ENCODE measurements at places on chromosomes 1 and 21. TPM values are rescaled to one million over a fixed set of nuclear protein-coding genes. Genes with fewer than 3 reads are reported as not detected.

Gene HMGCS2
- 71.7 TPM for polyA plus RNA-seq

Gene HSPG2
- polyA plus RNA-seq: 70.4 TPM

Gene NECTIN4
- polyA plus RNA-seq: 0.42 TPM

- peaks cover 26% of the 10 kb centered on the region for H3K4me1 ChIP-seq
- H3K36me3 ChIP-seq: peaks cover 9% of the 10 kb centered on the region
Observed at GRCh38 chr1:961132-961669, 817 bp downstream of the KLHL17 start.

GRCh38 chr1:156703741-156704140 is 1.6 kb downstream of the CRABP2 start:
- H3K36me3 ChIP-seq: no peaks in the 10 kb centered on the region
- H3K27me3 ChIP-seq: peaks cover 30% of the 10 kb centered on the region
- H3K4me1 ChIP-seq: peaks cover 42% of the 10 kb centered on the region
- H3K4me3 ChIP-seq: no peak overlapping the region

- no peaks in the 10 kb centered on the region for H3K4me1 ChIP-seq
- H3K27me3 ChIP-seq: no peaks in the 10 kb centered on the region
- H3K27ac ChIP-seq: no peak overlapping the region
- no peak for DNase-seq
Observed at GRCh38 chr1:64616039-64616438, 128.8 kb upstream of the RAVER2 start.

DNA sequence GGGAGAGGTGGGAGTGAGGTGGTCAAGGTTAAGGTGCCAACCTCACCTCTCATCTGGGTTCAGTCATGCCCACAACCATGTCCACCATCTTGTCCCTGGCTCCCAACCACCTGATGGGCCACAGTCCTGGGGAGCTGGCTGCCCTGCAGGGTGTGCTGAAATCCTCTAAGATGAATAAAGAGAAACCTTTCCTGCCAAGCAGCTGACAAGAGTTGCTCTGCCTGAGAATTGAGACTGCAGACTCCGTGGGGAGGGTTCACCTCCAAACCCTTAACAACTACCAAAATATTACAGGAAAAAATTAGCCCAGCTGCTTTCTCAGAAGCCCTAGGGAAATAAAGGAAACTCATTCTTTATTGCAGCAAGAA is 15.2 kb upstream of the FGR start:
- no peak for DNase-seq
- no peaks in the 10 kb centered on the region for H3K4me1 ChIP-seq
- no peak overlapping the region for H3K27ac ChIP-seq
- no peaks in the 10 kb centered on the region for H3K27me3 ChIP-seq

DNA sequence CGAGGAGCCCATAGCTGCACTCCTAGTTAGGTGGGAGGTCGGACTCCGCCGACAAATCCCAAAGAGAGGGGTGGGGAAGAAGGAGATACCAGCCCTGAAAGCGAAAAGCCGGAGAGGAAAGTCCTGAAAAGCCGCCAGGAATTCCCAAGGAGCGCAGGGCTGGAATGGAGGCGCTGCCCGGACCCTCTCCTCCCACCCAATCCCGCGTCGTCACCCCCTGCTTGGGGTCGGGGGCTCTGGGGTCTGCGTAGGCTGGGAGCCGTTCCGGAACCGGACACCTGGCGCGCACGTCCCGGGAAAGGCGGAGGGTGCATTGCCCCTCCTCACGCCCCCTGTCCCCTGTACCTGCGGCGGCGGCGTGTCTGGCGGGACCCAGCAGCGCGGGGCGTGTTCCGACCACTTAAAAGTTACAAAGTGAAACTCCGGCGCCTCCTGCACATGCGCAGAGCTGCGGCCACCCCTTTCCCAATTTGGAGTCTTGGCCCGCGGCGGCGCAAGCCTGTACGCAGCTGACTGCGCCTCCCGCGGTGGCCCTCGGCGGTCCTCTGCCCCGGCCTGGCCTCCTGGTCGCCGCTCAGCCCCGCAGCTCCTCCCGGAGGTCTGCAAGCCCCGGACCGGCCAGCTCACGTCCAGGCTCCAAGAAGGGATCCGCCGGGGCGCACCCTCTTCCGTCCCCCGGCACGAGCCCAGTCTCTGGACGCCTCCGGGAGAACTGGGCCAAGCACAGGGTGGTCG is at the start of gene TMEM63A:
Gene TMEM63A (minus strand): TSS at position 422 of the 735 bp plus-strand sequence. CDS start 4,800 bp downstream, outside the sequence.
- H3K27me3 ChIP-seq: no peaks in the 10 kb centered on the region
- H3K4me1 ChIP-seq: peaks cover 51% of the 10 kb centered on the region
- peaks cover 7% of the 10 kb centered on the region for H3K36me3 ChIP-seq

DNA sequence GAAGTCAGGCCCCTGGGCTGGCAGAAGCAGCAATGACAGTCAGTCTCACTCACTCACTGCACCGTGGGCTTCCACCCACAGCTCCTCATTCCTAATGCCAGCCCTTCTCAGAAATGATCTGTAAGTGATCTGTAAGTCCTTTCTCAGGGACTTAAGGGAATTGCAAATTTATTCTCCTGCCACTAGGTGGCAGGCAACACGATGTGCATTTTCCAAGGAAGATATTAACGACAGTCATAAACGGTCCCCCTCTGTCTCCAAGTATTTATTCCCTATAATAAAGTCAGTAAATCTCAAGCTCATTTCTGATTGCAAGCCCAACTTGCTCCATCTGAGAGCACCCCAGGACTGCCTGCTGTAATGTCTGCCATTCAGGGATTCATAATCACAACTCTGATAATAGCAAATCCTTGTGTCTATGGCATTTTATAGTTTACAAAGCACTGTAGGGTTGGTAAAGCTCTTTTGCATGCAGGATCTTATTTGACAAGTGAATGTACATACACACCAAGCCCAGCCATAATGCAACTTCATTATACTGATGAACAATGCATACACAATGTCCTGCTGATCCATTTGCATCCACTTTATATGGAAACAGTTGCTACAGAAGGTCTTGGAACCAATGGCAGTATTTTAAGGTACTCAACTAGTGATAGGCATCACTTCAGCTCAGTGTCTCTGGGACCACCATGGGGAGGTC is 380.5 kb upstream of the CAMK1G start:
- H3K27ac ChIP-seq: no peak overlapping the region
- H3K4me1 ChIP-seq: peaks cover 1% of the 10 kb centered on the region
- H3K36me3 ChIP-seq: no peaks in the 10 kb centered on the region
- peaks cover 12% of the 10 kb centered on the region for H3K27me3 ChIP-seq
- H3K4me3 ChIP-seq: no peak overlapping the region

GRCh38 chr1:20891091-20891490 is 104.0 kb upstream of the HP1BP3 start:
- no peaks in the 10 kb centered on the region for H3K27me3 ChIP-seq
- H3K27ac ChIP-seq: no peak overlapping the region
- H3K4me1 ChIP-seq: no peaks in the 10 kb centered on the region
- no peak for DNase-seq
- H3K36me3 ChIP-seq: peaks cover 25% of the 10 kb centered on the region

All from large intestine (tissue), 12 donors.